ENCODE measurements at places on chromosomes 1 and 21. TPM values are rescaled to one million over a fixed set of nuclear protein-coding genes. Genes with fewer than 3 reads are reported as not detected.

The PTPRF gene
- total RNA-seq: 27.4 TPM

The TFF2 gene
- not detected for total RNA-seq

The ITPKB gene
- total RNA-seq: 5.4 TPM

- peak; percentile 3 for ATAC-seq
These were observed 1.2 kb upstream of the HPCAL4 start for GRCh38 chr1:39692152-39693074.

The FBLIM1 gene
- 11.2 TPM for total RNA-seq

GRCh38 chr1:28591708-28592320 is at the start of gene RAB42:
RAB42 (plus strand) TSS chr1:28592265; CDS start chr1:28592512, 247 bp downstream.
- peak; percentile 46 for ATAC-seq

- ATAC-seq: peak; percentile 36
These were observed 37.3 kb downstream of the CHAF1B start for GRCh38 chr21:36422279-36423098.

The KANK4 gene
- total RNA-seq: 5.2 TPM

The AMY1B gene
- total RNA-seq: not detected

- peak; percentile 67 for ATAC-seq
These were observed 29.4 kb upstream of the TRIM17 start for GRCh38 chr1:228445843-228446650.

The ADARB1 gene
- 6.2 TPM for total RNA-seq

The ESPN gene
- 1.9 TPM for total RNA-seq

DNA sequence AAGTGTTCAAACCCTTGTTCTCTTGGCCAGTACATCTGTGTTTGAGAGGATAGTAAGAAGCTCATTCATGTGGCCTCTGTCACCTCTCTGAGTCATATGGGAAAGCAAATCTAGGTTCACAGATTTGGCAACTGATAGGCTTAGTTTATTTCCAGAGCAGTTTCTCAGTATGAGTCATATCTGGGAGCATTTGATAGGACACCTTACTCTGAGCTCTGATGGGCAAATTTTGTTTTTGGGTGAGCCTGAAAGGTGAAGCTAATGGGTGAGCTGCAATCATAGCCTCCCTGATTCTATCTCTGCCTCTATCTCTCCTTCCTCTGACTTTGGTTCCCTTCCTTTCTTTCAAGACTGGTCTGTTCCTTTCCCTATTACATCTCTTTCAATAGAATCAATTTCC is 134.4 kb downstream of the S1PR1 start:
- peak; percentile 68 for ATAC-seq

The ANKRD65 gene
- 0.77 TPM for total RNA-seq

DNA sequence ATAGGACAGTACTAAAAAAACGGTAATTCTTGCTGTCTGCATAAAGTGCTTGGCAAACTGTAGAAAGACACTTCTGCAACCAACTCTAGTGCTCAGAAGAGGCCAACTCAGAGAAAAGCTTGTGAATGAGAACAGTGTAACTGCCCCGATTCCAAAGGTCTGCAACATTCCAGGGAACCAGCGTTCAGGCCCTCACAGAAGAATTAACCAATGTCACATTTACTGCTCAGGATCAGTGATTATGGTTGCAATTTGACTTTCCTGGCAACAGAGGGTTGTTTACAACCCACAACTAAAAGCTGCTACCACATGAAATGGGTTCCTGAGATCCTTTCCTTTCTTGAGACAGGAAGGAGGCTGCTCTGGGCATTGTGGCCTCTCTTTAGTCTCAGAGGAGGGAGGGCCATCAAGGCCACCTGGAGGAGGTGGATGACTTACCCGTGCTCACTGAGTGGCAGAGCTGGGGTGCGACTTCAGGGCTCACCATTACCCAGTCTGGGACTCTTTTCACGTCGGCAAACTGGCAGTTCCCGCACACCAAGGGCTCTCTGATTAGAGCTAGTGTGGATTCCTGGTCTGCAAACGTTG is 15.3 kb downstream of the SRSF4 start:
- no peak for ATAC-seq

DNA sequence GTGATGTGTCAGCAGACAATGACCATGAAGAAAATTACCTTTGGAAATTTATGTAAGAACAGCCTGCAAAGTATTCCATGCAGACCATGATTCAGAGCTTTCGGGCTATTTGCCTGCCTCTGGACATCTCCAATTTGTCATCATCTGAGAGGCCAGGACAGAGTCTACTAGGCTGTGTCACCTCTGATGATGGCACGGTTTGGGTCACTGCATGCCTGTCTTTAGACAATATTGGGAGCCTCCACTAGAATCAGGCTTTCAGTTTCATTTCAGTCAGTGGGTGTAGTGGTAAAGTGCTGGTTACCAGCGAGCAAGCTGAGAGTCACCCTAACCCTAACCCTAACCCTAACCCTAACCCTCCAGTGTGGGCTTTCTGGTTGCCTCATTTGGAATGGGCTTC is 80.8 kb downstream of the KCNJ6 start:
- peak; percentile 43 for ATAC-seq

DNA sequence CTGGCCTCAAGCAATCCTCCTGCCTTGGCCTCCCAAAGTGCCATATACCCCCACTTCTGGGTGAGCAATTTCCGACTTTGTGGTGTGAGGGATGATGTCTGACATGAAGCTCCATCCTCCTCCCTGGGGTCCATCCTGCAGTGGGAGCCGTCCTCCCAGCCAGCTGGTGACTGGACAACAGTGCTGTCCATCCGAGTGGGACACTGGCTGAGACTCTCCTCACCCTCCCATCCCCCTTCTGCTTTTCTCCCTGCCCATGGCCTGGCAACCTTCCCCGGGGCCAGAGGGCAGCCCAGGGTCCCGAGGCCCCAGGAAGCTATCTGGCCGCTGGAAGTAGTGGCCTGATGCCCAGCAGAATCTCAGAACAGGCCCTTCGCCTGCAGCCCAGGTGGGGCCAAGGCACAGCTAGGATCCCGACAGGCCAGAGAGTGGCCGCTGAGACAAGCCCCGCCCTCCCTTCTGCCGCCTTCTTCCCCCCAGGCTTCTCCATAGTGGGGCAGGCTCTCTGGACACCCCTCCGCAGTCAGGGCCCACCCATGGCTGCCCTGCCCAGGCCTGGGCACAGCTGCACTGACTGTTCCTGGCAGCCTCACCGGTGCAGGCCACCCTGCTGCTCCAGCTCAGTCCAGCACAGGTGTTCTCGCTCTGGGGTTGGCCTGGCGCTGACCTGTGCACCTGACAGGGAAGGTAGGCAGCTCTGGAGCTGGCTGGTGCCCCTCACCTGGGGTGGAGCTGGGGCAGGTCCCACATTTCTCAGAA is 8.4 kb upstream of the FAAP20 start:
- ATAC-seq: no peak

DNA sequence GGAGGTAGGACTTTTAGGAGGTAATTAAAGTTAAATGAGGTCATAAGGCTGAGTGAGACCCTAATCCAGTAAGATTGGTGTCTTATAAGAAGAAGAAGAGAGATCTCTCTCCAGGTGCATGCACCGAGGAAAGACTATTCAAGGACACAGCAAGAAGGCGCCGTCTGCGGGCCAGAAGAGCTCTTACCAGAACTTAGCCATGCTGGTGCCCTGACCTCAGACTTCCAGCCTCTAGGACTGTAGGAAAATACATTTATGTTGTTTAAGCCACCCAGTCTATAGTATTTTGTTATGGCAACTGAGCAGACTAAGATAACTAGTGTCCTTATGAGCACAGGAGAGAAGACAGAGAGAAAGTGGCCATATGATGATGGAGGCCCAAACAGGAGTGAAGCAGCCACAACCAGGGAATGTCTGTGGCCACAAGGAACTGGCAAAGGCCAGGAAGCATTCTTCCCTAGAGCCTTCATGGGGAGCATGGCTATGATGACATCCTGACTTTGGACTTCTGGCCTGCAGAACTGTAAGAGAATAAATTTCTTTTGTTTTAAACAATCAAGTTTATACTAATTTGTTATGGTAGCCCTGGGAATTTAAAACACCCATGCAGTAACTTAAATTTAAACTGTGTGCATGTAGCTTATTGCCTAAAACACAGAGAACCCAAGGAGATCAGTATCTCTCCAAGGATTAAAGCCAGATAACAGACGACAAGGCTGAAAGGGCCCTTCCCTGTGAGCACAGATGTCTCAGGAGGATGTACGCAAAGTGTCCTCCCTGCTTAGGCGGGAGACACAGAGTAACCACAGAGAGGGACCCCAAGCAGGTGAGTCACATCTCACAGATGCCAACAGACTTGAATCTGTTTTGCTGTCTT is 9.9 kb upstream of the CD58 start:
- ATAC-seq: no peak

- ATAC-seq: no peak
These were observed 723 bp downstream of the CZIB start for GRCh38 chr1:53219711-53220110.

DNA sequence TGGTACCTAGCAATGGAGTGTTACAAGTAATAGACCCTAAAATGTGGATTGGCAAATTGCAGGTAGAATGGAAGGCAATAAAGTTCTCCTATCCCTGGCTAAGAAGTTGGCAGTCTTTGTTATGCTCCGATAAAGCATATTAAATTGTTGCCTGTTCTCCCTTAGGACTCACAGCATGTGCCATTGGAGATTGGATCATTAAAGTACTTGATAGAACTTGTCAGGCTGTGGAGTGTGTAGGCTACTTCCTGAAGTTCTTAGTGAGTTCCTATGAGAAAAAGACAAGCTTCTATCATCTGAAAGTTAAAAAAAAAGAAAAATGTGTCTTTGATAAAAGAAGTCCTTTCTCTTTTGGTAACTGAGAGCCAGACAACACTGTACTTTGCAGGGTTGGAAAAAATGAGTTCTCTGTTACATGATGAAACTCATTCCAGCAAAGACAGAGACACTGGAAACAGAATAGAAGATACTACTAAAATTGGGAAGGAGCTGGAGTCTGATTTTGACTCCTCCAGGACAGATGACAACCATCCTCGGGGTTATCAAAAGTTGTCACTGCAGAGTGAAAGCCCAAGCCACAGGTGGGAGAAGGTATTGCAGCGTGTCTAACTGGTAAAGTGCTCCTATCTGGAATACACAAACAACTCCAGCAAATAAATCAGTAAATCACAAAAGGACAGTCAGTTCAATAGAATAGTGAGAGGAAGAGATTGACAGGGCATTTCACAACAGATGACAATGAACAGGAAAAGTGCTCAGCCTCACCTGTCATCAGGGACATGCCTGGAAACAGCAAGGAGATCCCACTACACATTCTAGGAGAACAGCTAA is 87.5 kb upstream of the WDR26 start:
- ATAC-seq: no peak

The AGBL4 gene
- 3.6 TPM for total RNA-seq

The FAM167B gene
- 12.0 TPM for total RNA-seq

The NVL gene
- total RNA-seq: 70.7 TPM

DNA sequence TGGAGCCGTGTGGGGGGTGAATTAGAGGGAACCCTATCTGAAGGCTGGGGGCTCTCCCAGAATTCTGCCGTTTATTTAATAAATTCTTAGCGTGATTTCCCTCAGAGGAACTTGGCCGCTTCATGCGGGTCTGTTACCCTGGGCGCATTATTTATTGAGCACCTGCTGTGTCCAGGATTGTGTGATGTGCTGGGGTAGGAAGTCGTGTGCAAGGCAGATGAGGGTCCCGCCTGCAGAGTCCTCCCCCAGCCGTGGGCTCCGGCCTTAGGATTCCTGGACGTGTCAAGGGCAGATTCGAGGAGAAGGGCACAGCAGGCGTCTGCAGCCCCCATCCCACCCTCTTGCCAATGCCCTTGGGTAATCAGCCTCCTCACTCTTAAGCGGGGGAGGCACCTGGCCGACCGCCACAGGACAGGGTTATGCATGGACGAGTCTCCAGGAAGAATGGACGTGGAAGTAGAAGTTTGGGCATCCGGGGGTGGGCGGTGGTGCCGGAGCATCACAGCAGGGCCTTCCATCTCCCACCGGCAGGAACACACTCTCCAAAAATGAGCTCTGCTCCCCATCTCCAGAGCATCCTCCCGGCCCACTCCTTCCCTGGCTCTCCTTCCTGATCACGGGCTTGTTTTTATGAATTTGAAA is 233.3 kb upstream of the C1orf174 start:
- no peak for ATAC-seq

DNA sequence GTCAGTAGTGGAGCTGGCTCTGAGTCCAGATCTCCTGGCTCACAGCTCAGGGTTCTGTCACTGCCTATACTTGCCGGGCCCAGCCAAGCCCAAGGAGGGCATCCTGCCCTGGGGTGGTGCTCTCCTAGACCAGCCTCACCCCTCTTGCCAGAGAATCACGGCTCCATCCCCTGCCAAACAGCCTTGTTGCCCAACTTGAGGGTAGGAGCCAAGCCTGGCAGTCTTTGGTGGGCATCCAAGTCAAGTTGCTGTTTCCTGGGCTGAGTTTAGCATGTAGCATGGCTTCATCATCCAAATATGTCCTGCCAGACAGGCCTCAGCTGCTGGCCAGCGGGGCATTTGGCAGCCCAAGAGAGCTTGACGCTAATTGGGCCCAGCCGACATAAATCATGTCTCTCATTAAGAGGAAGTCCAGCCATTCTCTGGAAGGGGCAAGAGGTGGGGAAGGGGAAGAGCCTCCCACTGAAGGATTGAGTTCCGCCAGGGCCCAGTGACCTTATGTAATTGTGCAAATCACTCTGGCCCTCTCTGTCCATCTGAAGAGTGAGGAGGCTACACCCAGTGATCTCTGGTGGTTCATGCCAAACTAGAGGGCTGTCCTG is 22.6 kb upstream of the TRABD2B start:
- ATAC-seq: no peak

The VAV3 gene
- total RNA-seq: 32.6 TPM

GRCh38 chr1:115462566-115463076 is 124.6 kb upstream of the NGF start:
- no peak for ATAC-seq

DNA sequence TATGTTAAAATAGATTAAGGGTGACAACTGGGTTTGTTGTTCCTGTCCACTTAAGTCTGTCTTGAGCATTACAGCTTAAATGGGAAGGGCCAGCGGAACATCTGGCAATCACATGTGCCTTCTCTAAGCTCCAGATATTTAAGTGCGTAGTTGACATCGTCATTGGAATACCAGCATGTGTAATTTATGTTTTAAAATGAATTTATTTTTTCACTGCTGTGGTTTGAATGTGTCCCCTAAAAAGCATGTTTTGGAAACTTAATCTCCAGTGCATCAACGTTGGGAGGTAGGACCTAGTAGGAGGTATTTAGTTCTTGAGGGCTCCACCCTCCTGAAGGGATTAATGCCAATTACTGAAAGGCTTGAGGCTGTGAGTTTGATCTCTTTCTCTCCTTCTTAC is 13.4 kb downstream of the ZCCHC17 start:
- peak; percentile 93 for ATAC-seq

- ATAC-seq: no peak
These were observed 13.7 kb downstream of the CSF1 start for GRCh38 chr1:109924316-109924715.

DNA sequence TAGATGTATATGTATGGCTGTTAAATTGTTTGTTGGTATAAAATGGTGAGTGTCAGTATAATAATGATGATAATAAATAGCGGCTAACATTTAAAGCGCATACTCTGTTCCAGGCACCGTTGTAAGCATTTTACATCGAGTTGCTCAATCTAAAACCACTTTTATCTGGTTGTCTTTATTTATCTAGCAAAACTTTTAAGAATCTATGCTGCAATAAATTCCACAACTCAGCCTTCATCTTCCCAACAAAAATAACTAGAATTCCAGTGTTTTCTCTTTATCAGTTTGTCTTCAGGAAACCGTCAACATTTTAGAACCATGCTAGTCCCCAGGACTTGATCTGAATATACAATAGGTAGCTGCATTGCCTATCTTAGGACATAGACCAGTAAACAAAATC is 19.3 kb upstream of the SLC16A1 start:
- no peak for ATAC-seq

All from motor neuron (in vitro differentiated cells).